Fibroblast of skin of left biceps (primary cell): ENCODE measurements at places on chromosomes 13 and 19.

GRCh38 chr19:43983912-43984686, at the start of gene ZNF155:
TSS of gene ZNF155 (plus strand) at chr19:43984188. CDS start at chr19:43988544, 4,356 bp downstream.
- DNase-seq: peak; percentile 93

DNA sequence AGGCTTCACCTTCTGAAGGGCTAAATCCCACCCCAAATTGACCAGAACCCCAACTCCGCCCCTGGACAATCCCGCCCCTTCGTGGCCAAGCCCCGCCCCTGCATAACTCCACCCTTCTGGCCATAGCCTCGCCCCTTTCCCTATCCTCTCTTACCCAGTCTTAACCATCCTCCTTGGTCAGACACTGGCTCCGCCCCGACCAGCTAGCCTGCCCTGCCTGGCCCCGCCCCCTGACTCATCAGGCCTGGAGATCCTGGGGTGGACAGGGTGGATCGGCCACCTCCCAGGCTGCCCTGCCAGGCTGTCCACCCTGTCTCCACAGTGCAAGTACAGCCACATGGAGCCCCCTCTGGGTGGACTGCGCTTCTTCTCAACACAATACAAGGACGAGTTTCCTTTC, 8.0 kb upstream of the ZNF358 start:
- no peak for DNase-seq

GRCh38 chr13:102333320-102334198, 68.3 kb downstream of the FGF14 start:
- DNase-seq: no peak

GRCh38 chr13:34246511-34246910, 428.6 kb downstream of the RFC3 start:
- no peak for DNase-seq

DNA sequence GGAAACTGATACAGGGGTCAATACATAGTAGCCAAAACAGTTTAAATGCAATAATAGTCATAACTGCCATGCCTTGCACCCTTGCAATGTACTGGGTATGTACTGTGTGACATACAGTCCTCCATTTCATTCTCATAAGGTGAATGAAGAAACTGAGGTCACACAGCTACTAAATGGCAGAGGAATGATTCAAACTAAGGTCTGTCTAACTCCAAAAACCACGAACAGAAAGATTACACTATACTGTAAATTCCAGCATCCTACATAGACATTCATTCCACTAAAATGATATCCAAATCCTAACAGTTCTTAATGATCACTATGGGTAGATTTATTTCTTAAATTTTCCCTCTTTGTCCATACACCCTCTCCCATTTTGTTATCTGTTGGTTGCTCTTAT, 238.1 kb upstream of the SERP2 start:
- DNase-seq: no peak

DNA sequence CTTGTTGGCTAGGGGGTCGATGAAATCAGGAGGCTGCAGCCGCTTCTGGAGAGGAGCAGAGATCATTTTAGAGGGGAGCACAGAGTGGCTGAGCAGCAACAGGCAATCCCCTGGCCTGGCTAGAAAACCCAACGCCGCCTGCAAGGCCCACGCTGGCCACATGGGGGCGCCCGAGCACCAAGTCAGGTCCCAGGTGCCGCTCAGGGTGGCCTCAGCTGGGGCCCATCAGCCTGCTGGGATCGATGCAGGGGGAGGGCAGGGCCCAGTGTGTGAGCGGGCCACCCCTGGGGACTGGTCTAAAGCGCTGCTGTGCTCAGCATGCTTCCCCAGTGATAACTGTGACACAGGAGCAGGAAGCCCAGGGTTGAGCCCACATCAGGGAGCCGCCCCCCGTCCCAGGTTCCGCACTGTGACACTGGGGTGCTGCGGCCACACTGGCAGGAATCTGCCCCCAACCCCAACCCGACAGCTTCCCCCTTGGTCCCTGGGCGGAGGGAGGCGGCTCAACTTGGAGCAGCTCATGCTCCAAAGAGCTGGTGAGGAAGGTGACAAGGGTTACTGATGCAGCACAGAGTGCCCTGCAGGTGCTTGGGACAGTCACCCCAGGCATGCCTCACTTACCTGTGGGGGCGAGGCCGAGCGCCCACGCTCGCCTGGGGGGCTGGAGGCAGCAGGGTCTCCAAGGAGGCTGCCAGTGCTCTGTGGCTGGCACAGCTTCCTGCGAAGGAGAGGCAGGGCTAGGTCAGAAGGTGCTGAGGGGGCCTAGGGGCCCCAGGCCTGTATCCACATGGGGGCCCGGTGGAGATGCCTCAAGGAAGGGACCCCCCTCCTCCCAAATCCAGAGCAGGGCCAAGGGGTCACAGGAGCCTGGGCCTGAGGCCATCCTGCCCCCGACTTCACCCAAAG, 13.3 kb upstream of the ISYNA1 start:
- DNase-seq: no peak

DNA sequence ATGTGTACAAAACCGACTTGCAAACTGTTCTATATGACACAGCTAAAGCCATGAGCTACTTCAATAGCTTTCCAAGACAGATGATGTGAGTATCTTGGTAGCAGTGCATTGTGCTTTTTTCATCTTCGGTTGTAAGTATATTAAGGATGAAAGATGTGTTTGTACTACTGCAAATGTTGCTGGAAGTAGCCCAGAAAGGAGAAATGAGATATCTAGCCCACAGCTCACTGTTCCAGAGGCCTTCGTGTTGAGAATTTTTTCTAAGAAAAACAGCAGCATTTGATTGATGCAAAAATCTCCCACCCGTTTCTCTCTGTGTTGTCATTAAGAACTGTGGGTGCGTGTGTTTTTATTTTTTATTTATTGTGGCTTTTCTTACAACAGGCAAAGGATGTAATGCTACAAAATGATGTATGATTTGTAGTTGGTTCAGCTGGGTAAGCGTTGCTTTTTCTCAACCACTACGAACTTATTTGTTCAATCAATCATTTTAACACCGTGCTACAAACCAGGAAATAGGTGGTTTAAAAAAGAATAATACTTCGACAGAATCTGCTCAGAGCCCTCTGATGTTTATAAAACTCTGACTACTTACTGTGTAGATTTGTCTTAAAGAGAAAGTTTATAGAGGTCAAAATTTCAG, 41.6 kb upstream of the RFC3 start:
- DNase-seq: no peak

GRCh38 chr19:41545547-41545946, 30.4 kb upstream of the CEACAM21 start:
- no peak for DNase-seq

GRCh38 chr13:27097691-27098090, 73.9 kb downstream of the USP12 start:
- DNase-seq: no peak

GRCh38 chr13:42947925-42948324, 44.1 kb downstream of the EPSTI1 start:
- DNase-seq: no peak

GRCh38 chr13:45596800-45597475, 18.6 kb downstream of the ERICH6B start:
- no peak for DNase-seq

GRCh38 chr19:54231077-54231931, 8.5 kb upstream of the LILRB3 start:
- no peak for DNase-seq

- DNase-seq: no peak
These were observed 22.4 kb upstream of the IGFL4 start for GRCh38 chr19:46063201-46063600.

- DNase-seq: no peak
These were observed 53.8 kb downstream of the F2RL3 start for GRCh38 chr19:16942583-16942982.

GRCh38 chr19:18440415-18440877, 2.5 kb upstream of the ISYNA1 start:
- DNase-seq: no peak

DNA sequence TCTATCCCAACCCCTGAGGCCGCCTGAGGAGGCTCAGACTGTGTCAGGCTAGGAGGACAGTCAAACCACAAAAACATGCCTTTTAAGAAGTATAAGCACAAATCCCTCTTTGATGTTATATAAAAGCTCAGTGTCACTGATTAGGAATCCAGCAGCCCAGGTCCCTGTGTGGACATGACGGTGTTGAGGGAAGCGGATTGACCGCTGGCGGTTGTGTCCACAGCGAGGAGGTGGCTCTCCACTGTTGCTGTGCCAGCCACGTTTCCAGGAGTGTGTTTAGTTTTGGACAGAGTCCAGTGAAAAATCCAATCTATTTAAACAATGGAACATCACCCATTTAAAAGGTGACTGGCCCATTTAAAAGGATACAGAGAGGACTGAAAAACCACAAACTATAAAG, 7.5 kb upstream of the GJA3 start:
- no peak for DNase-seq

GRCh38 chr13:47112205-47112902, 215.5 kb upstream of the HTR2A start:
- DNase-seq: no peak

DNA sequence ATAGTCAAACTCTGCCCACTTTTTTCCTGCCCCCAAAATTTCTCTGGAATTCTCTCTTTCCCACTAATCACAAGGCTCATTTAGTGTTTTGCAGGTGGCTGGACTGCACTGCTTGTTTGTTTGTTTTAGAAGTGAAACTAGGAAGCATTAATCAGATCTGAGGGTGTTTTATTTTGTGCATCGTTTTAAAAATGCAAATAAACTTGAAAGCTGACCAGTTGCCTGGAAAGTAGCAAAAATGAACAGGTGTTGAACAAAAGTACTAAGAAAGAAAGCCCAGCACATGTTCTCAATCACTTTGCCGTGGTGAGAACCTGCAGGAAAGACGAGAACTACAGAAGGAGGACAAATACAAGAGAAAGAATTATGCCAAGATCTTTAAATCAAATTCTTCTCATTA, 365.5 kb downstream of the PCDH9 start:
- DNase-seq: no peak
